ENCODE measurements at places on chromosomes 5 and 9.

- no peak for DNase-seq
These were observed 334.2 kb downstream of the SPOCK1 start for GRCh38 chr5:137164961-137165360.

- DNase-seq = no peak
These were observed 298.3 kb upstream of the ACTBL2 start for GRCh38 chr5:57780961-57781325.

DNA sequence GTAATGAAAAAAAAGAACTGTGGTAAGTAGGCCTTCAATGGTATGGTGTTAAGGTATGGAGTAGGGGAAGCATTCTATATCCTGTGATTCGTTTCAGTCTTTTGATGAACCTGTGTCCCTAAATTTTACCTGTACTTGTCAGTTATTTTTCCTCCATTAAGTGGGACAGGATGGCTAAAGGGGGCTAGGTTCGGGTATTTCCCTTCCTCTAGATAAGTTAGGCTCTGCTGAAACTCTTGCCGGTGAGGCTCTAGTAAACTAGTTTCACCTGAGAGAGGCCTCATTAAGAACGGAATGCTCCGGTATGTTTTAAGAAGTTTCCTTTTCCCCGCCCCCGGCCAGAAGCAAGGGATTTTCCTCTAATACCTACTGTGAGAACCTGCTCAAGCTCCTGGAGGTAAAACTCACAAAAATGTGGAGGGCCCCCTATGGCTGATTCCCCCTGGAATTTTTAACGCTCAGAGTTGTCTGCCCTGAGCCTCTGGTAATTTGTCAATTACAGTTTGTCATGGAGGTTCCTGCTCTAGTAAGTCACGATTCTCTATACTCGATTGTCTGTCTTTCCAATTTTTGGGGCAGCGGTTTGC is 87.7 kb downstream of the MACIR start:
- DNase-seq = no peak

DNA sequence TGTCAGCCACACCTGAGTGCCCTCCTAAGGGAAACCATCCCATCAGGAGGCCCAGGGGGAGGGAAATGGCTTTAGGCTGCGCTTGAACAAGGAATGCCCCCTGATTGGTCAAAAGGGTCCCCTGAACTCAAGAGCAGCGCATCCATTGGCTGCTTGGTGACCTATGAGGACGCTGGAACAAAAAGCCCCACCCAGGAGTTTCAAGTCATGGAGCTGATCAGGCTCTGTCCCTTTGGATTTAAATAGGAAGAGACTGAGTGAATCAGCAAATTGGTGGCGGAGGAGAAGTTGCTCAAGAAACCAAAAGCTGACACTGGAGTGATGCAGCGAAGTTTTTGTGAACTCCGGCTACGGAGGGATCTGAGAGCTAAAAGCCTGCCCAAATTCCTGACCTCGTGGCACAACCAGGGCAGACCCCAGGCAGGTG is 66.7 kb downstream of the SMIM23 start:
- DNase-seq = no peak

DNA sequence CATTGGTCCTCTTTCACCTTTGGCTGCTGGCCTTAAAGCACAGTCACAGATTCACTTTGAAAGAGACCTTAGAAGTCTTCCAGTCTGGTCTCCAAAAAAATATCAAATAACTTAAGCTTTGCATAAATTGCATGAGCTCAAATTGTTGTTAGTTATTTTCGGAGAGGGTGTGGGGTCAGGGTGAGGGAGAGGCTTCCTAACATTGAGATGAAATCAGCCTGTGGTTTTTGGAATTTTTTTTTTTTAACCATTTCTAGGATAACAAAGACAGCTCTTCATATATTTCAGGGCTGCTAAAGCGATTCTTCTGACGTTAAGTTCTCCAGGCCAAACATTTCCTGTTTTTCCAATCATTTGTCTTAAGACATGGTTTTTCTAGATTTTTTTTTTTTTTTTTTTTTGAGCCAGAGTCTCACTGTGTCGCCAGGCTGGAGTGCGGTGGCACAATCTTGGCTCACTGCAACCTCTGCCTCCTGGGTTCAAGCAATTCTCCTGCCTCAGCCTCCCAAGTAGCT is 4.5 kb downstream of the OCLN start:
- DNase-seq = no peak

DNA sequence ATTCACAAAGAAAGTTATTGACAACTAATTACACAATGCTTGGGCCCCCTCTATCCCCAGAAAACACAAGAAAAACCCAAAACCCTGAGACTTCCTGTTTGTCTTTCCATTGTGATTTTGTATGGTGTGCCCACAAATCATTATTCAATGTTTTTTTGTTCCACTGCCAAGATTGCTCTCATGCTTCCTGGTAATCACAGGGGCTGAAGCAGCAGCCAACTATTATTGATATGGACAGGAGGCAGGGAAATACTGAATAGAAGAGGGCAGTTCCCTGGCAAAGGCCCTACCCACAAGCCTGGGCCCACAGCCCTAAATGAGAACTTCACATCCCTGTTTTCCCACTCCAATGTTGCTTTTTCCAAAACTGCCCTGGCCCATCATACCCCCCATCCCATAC is 21.5 kb upstream of the RFK start:
- no peak for DNase-seq

GRCh38 chr5:8333485-8333884 is 464.5 kb downstream of the MTRR start:
- DNase-seq = no peak

GRCh38 chr9:88971131-88971960 is 19.9 kb upstream of the S1PR3 start:
- no peak for DNase-seq

DNA sequence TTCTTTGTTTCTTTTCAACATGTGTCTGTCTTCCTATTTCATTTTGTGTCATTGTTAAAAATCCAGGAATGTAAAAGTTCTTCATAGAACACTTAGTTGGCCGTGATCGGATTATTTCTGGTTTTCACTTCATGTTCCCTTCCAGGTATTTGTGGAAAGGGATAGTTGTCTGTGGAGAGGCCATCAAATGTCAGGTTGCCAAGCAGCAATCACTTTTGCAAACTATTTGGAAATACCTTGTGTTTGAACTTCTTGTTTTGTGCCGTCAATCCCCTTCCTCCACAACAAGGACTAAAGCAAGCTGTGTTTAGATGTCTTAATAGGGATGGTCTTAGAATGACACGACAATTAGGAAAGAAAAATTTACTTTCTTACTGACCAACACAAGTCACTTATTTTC is 116.9 kb upstream of the MPDZ start:
- no peak for DNase-seq

GRCh38 chr9:133881671-133882381 is 110.3 kb downstream of the VAV2 start:
- DNase-seq = no peak

DNA sequence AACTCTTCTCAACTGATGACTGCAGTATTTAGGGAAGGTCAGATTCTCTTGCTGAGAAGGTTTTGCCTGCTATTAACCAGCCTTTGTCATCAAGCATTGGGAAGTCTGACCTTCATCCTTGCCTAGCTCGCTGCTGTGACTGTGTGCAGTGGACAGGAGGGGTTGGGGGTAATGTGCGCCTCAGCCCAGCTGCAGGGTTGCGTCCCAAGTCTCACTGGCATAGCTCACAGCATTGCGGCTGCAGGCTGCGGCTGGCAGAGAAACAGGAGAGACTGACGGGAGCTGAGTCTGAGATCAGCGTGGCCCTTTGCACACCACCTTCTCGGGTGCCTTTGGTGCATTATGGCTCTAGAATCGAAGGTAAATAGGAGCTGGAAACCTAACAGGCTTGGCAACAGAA is 55.9 kb upstream of the NCS1 start:
- no peak for DNase-seq

DNA sequence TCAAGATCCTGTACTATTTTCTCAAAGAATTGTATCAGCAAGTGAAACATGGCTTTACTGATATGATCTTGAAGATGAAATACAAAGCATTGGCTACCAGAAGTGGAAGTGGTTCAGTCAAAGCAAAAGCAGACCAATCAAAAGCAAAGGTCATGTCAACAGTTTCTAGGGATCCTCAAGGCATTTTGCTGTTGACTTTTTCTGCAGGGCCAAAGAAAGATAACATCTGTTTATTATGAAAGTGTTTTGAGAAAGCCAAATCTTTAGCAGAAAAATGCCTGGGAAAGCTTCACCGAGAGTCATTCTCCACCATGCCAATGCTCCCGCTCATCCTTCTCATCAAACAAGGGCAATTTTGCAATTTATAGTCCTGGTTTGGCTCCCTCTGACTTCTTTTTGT is 90.3 kb upstream of the ACO1 start:
- no peak for DNase-seq

DNA sequence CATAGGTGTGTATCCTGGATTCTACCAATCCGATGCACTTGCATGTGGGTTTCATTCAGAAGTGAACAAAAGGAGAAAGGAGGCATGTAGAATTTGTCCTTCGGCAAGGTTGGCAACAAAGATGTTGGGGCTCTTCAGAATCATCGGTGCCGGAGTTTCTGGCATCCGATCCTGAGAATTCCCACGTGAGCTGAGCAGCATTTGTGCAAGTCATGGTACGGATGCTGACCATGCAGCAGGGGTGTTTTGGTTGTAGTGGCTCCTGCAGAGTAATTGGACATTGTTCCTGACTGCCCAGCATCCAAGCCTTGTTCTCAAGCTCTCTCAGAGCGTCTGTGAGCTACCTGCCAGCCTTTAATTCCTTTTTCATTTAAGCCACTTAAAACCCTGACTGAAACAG is 19.0 kb upstream of the POC5 start:
- no peak for DNase-seq

DNA sequence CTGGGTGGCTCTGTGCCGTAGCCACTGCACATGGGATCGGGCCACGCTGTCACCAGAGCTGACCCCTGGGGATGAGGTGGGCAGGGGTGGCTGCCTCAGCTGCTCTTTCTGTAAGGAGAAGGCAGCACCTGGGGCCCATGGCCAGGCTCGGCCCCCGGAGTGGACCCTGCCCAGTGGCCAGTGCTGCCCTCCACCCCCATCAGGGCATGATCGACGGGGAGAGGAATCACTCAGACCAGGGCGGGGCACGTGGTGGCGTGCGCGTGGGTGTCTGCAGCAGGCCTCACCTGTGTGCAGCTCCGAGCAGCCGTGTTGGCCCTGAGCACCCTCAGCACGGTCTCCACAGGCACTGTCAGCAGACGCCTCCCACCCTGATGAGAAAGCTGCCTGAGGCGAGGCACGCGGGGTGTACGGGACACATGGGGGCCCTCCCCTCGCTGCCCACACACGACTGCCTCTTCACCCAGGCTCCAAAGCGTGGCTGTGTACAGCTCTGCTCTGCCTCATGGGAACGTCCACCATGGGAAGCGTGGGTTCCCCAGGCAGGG is 8.6 kb upstream of the CARD9 start:
- no peak for DNase-seq

DNA sequence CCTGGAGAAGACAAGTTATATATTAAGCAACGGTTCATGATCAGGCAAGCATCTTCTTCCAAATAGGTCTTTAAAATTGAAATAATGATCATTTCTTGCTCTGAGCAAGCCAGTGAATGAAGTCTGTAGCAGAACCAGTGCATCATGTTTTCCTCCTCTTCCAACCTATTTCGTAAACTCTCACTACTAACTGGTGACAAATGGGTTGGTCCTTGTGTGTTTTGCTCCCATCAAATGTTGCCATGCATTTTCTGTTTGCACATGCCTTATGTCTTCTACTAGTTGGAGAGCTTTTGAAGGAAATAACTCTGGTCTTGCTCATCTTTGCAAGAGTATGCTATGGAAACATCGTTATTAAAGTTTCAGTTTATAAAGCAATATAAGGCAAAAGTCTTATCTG is 37.2 kb upstream of the SPDL1 start:
- no peak for DNase-seq

- no peak for DNase-seq
These were observed 72.0 kb upstream of the RAI14 start for GRCh38 chr5:34584165-34584564.

DNA sequence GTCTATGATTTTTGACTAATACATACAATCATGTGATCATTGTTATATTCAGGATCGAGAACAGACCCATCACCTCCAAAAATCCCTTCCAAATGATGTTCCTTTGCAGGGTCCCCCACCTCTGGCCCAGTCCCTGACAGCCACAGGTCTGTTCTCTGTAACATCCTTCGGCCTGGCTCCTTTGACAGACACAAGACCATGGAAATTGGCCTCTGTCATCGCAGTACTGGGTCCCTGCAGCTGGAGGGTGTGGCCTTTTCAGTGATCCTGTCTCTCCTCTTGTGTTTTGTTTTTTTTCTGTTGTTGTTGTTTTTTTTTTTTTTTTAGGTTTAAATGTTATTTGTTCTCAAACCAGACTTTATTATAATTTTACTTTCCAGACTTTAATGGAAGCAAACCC is 27.4 kb upstream of the ANKRD33B start:
- DNase-seq = no peak

DNA sequence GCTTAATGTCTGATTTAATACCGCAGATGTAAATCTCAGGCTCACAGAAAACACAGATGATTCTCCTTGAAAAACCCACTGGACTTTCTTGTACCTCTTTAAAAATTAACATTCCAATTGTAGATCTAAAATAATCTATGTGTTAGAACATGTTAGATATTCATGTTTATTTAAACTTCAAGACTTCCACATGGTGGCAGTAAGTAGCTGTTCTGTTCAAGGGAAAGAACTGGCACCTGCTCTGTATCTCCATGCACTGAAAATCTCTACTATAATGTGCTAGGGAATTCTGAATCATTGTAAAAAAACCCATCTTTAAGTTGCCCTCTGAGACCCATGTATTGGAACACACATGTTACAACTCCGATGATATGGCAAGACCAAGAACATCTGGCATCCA is 366.9 kb downstream of the DMRTA1 start:
- no peak for DNase-seq

GRCh38 chr9:23586906-23587305 is 239.1 kb downstream of the ELAVL2 start:
- no peak for DNase-seq

DNA sequence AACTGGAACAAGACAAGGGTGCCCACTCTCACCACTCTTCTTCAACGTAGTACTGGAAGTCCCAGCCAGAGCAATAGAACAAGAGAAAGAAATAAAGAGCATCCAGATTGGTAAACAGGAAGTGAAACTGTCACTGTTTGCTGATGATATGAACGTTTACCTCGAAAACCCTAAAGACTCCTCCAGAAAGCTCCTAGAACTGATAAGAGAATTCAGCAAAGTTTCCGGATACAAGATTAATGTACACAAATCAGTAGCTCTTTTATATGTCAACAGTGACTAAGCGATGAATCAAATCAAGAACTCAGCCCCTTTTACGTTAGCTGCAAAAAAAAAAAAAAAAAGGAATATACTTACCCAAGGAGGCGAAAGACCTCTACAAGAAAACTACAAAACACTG is 306.6 kb downstream of the PLK2 start:
- no peak for DNase-seq

GRCh38 chr5:6202149-6202967 is 176.0 kb downstream of the MED10 start:
- DNase-seq = no peak
